ENCODE measurements at places on chromosomes 3 and 15.

- no peak for DNase-seq
Observed at GRCh38 chr3:195072916-195073564, 197.9 kb downstream of the XXYLT1 start.

- no peak for DNase-seq
Observed at GRCh38 chr15:51755790-51756189, 4.4 kb downstream of the TMOD2 start.

- DNase-seq = no peak
Observed at GRCh38 chr15:87672309-87673288, 583.9 kb downstream of the NTRK3 start.

- DNase-seq = no peak
Observed at GRCh38 chr15:50252556-50252955, 13.0 kb downstream of the HDC start.

GRCh38 chr3:72523429-72524151 is 324.7 kb downstream of the SHQ1 start:
- DNase-seq = no peak

- DNase-seq = no peak
Observed at GRCh38 chr15:70617076-70617910, 146.1 kb downstream of the UACA start.

DNA sequence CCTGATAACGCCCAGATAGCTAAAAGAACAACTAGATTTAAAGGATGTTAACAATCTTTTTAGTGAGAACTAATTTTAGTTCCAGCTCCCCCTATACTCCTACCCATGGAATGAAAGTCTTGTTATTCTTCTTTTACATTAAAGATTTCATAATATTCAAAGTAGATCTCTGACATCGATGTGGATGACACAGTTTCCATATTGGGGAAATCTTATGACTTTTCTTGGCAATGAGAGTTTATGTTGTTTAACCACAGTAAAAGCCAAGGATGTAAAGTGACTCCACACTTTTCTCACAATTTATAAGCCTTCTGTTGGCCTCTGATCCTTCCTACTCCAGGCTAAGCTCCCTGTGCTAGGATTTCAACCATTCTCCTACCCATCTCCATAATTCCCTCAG is 332.6 kb upstream of the KCNMB2 start:
- DNase-seq = no peak

DNA sequence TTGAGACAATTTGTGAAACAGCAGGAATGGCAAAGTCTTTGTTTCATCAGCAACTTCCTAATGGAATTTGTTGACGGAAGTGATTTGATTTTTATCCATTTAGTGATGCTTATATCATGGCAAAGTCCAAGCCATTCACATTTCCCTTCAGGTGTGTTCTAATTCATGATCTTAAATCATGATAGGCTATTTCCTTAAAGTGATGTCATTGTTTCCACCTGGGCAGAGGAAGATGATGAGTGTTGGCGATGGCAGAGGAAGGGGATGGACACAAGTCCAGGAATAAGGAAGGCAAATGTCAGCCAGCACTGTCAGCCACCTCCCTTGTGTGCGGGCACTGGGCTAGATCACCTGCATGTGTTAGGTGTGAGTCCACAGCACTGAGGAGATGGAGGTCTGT is 49.9 kb downstream of the EEFSEC start:
- no peak for DNase-seq

- no peak for DNase-seq
Observed at GRCh38 chr15:57144448-57144847, 226.0 kb downstream of the TCF12 start.

DNA sequence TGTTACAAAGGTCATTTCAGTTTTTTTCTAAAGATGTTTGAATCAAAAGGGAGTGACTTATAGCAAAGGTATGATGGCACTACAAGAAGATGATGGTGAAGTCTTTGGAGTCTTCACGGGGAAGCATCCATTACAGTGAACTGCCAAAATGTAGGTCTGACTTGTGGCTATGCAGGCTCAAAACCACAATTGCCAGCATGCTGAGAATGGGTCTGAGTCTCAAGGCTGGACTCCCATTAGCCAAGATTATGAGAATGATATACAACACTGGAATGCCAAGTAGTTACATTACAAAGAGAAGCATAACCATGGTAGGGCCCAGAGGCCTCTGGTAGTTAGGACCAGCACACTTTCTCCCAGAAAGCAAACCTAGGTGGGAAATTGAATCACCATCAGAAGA is 194.2 kb downstream of the MTHFS start:
- no peak for DNase-seq

GRCh38 chr3:169759256-169759655 is 5.6 kb downstream of the TERC start:
- no peak for DNase-seq

DNA sequence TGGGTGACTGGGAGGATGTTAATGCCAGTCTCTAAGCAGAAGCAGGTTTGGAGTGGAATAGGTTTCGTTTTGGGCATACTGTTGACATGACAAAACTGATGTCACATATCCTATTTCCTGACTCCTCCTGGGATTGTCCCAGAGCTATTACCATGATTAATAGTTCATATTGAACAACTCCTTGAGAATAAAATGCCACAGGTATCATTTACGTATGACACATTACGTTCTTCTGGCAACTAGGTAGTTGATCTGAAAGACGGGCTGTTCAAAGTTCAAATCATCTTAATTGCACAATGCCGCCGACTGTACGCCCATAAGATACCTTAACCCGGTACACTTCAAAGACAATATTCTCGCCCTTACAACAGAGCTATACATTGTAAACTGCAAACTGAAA is 1.4 kb upstream of the RAB5A start:
- DNase-seq = no peak

DNA sequence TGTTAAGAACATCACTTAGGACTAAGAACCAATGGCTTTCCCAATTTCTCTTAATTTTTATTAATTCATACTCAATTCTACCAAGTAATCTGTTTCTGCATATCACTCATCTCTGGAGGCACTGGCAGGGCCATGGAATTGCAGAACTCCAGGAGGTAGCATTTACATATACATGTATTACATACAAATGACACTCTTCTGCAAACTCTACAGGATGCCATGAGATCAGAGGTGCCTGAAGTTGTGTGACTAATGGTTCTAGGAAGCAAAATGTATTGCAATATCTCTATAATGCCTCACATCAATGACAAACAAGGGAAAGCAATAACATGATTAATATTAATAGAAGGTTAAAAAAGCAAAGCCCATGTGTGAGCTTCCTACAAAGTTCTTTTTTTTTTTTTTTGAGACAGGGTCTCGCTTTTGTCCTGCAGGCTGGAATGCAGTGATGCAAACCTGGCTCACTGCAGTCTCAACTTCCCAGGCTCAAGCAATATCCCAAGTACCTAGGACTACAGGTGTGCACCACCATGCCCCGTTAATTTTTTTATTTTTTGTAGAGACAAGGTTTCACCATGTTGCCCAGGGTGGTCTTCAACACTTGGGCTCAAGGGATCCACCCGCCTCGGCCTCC is 33.0 kb downstream of the DENND6A start:
- no peak for DNase-seq

- no peak for DNase-seq
Observed at GRCh38 chr3:108001457-108001856, 89.4 kb downstream of the CD47 start.

DNA sequence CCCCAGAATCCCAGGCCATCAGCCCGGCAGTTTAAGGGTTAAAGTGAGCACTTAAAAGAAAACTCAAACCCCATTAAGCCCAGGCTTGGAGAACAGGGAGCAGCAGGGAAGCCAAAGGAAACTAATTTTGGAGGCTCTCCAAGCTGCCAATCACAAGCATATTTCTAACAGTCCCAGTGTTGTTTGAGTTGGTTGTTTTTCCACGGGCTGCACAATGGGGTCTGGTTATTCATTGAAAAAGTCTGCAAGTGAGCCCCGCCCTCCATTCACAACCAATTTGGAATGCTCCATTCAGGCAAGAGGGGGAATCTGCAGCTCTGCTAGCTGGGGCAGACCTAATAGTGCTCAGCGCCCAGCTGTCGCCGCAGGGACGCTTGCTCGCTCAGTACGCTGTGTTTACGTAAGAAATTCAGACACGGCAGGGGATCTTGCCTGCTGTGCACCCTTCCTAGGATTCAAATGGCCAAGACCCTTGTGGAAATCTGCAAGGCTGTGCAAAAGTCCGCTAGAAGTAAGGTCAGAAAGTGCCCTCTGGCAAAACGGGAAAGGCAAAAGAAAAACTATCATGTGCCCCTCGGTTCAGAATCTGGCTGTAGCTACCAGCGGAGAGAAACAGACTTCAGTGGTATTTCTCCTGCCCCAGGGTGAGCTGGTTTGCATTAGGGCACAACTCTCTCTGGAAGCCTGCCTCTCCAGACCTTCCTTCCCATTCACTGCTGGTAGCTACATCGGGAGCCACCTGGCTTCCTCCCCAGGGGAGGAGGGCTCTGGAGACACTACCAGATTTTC is 11.0 kb downstream of the ETV5 start:
- DNase-seq = peak; percentile 14

- DNase-seq = no peak
Observed at GRCh38 chr15:58487724-58488120, 55.9 kb downstream of the LIPC start.

DNA sequence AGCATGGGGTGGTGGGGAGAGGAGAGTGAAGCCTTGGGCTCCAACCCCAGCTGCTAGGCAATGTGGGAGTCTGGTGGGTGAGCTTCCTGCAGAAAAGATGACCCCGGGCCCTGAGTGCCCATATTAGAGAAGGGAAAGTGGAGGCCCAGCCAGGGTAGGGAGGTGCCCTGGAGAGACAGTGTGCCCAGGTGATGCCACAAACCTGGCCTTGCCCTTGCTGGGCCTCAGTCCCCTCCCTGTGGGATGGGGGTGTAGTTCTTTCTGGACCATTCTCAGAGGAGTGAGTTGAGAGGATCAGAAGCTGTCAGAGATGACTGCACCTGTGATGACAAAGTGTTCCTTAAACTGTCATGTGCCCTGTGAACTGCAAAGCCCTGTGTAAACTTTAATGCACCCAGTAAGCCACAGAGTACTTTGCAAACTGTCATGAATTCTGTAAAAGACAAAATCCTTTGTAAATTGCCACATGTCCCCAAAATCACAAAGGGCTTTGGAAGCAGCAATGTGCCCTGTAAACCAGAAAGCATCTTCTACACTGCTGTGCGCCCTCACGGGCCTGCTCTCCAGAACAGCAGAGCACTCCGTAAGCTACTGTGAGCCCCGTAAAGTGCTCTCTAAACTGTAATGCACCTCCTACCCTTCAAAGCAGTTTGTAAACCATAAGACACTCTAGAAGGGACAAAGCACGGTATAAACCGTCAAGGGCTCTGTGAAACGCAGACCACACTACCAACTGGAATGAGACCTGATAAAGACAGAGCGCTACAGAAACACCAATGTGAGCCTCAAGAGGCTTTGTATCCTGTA is 51.3 kb upstream of the FGD5 start:
- DNase-seq = no peak

GRCh38 chr3:149378478-149379309 is 1.2 kb upstream of the TM4SF1 start:
- DNase-seq = no peak

- no peak for DNase-seq
Observed at GRCh38 chr3:67610458-67610857, 44.0 kb downstream of the SUCLG2 start.

GRCh38 chr3:13881536-13882410 is 1.9 kb upstream of the WNT7A start:
- DNase-seq = no peak

DNA sequence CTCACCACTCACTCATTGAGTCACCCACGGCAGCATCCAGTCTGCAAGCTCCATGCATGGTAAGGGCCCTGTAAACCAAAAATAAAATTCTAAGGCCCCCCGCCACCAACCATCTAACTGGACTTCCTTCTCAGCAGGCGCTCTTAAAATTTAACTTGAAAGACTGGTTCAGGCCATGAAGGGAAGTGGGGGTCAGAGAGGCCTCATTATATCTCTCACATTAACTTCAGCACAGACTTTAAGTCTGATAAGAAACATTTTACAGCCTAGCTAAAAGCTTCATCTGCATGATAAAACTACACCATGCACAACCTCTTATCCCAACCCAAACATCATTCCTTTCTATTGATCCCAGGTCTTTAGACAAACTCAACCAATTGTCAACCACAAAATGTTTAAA is 38.5 kb downstream of the FBLN2 start:
- DNase-seq = no peak

DNA sequence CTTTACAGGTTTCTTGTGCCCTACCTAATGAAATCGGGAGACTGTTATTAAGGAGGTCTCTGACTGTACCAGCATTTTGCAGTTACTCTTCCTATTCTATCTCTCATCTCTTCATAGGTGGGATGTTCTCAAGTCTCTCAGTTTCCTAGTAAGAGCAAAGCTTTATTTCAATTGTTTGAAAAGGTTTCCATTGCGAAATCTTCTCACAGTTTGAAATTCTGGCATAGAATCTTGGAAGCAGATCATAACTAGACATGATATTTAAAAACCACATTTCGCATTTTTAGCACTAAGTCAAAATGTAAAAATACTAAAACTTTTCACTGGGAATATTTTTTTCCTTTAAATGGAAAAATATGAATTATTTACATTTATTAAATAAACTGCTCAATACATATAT is 1311.4 kb downstream of the ROBO2 start:
- DNase-seq = no peak

DNA sequence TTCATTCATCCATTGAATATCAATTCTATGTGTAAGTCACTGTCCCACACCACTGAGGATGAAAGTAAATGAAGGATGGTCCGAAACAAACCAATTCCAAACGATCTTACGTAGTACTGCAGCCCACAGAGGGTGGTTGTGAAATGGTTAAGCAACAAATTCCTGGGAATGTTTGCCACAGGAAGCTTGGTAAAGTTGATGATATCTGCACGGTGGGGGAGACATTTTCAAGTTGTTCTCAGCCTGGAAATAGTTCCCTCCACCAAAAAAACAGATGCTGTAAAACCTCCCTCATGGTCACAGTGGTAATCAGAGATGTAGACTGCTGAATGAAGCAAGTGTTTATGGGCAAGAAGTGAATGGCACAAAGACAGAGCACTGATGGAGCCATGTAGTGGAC is 35.9 kb upstream of the BNC1 start:
- no peak for DNase-seq

DNA sequence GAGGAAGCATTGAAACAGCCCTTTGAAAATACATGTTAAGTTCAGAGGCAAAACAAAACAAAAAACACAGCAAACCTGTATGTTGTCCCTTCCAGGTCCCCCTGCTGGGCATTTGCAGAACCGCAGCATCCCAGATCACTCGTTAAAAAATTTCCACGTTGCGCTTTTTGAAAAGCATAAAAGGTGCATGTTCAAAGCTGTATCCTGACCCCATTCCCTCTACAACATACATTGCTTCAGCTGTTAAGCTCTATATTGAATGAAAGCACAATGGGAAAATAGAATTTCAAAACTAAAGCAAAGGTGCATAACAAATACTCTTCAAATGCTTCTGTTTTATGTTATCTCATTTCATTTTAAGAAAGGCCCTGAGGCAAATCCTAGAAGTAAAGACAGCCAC is 328.3 kb downstream of the THSD4 start:
- no peak for DNase-seq
